ENCODE measurements at places on chromosomes 7 and 10. TPM values are rescaled to one million over a fixed set of nuclear protein-coding genes. Genes with fewer than 3 reads are reported as not detected.

Gene FFAR4
- not detected for total RNA-seq

Gene UNC5B
- 64.6 TPM for total RNA-seq

Gene ICA1
- total RNA-seq: 6.6 TPM

Gene TSPAN12
- 7.0 TPM for total RNA-seq

Gene PDK4
- total RNA-seq: 0.64 TPM

Gene MKI67
- total RNA-seq: 0.21 TPM

Gene PILRA
- total RNA-seq: under 0.01 TPM

Measured in tracheal epithelial cell (primary cell).